ENCODE measurements at places on chromosomes 12 and 14.
A peak's percentile ranks its signal among the peaks of the same experiment; 100 is the strongest.

GRCh38 chr12:104175726-104176247 is 37.8 kb upstream of the NFYB start:
- DNase-seq = no peak

- no peak for DNase-seq
Observed at GRCh38 chr14:67526676-67527459, 6.2 kb upstream of the PLEKHH1 start.

- DNase-seq = no peak
Observed at GRCh38 chr14:65040666-65041433, 54.2 kb downstream of the FNTB start.

DNA sequence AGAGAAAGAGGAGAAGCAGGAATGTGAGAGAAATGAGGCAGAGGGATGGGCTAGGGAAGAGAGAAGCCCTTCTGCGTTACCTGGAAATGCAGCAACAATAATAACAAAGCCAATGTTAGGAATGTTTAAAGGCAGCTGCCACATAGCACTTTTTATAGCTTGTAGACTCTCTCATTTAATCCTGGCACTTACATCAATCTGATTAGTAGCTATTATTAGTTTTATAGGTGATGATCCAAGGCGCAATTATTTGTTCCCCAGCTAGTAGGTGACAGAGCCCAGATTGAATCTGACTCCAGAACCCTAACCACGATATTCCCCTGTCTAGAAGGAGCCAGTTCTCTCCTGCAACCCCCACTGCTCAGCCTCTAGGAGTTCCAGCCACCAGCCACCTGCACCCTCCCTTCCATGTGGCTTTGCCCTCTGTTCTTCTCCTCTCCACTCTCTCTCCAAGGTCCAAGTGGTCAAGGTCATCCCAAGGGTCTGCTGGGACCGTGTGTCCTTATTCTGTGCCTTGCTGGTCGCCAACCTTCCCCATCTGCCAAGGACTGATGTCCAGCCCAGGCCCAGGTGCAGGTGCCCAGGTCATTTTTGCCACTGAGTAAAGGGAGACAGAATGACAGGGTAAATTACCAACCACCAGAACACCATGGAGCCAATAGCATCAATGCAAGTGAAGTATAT is 29.4 kb upstream of the CIPC start:
- DNase-seq = no peak

DNA sequence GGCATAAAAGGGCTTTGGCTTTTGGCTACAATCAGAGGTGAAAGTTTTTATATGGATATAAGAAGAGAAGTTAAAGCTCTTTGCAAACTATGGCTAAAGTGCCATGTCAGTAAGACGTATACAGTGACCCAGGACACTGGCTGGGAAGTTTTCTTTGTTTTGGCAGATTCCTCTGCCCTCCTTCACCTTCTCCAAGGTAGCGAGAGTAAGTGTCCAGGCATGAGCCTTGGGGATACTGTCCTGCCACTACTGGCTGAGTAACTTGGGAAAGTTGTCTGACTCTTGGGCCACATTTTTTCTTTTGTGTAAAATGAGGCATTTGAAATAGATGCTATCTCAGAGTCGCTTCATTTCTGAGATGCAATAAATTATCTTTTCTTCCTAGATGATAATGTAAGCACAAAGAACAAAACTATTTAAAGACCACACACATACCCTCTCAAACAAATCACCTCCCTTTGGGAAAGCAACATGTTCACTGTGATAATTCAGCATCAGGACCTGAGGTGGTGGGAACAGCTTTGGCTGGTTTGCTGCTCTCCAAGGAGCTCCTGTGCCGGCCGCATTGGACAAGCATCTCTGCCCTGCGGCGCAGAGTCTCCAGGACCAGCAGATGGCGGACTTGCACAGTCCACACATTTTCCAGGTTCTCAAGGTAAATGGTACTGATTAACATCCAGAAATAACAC is 106.3 kb downstream of the PTCSC3 start:
- DNase-seq = peak; percentile 64

GRCh38 chr12:90253674-90254181 is 545.1 kb upstream of the ATP2B1 start:
- DNase-seq = peak; percentile 85

DNA sequence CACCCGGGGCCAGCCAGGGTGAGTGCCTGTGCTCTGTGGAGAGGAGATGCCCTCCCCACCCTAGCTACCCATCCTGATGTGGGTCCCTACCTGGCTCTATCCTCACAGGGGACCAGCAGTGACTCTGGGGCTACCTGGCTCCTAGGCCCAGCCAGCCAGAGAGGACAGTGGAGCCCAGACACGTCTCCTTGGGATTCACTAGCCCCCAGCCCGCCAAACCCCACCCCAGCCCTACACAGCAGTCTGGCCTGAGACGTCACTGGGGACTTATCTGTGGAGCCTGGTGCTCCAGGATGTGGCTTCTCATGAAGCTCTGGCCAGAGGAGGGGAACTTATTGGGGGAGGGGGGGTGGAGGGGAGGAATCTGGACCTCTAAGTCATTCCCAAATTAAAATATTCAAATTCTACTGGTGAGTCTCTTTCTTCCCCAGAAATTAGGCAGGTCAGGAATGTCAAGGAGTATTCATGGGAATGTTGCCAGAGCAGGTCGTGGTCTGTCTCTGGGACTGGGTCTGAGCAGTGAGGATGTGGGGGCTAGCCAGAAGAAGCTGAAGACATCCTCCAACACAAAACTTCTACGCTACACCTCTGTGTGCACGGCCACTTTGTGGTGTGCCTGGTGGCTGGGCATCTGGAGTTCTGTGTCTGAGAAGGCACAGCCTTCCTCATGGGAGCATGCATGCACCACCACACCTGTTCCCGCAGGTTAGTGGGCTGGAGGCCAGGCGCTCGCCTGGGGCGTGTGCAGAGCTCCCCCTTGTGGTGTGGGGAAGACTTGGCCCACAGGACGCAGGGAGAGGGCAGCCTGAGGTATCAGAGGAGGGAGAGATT is 2.7 kb downstream of the CMTM5 start:
- peak; percentile 43 for DNase-seq

DNA sequence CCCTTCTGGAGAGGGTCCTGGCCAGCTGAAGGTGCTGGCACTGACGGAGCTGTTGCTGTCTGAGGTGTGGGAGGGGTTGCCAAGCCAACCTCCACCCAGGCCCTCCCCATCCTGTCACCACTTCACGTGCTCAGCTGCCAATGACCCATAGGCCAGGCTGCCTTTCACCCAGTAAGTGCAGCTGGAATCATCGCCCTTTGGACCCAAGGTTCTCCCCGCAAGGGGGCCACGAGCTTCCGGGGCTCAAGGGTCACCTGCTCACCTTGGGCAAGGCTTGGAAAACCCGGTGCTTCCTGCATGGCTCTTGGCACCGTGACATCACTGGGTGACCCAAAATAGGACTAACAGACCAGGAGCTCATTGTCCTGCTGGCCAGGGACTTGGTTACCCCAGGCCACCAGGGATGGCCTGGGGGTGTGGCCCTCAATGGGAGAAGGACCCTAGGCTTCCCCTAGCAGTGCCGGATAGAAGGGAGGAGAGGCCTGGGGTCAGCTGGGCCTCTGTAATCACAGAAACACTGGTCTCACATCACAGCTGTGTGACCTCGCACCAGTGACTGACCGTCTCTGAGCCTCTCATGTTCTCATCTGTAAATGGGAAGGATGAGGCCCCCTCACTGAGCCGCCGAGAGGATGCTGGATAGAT is 51.3 kb downstream of the CCDC85C start:
- DNase-seq = no peak

GRCh38 chr12:123856681-123857080 is 94.6 kb downstream of the DNAH10 start:
- no peak for DNase-seq

DNA sequence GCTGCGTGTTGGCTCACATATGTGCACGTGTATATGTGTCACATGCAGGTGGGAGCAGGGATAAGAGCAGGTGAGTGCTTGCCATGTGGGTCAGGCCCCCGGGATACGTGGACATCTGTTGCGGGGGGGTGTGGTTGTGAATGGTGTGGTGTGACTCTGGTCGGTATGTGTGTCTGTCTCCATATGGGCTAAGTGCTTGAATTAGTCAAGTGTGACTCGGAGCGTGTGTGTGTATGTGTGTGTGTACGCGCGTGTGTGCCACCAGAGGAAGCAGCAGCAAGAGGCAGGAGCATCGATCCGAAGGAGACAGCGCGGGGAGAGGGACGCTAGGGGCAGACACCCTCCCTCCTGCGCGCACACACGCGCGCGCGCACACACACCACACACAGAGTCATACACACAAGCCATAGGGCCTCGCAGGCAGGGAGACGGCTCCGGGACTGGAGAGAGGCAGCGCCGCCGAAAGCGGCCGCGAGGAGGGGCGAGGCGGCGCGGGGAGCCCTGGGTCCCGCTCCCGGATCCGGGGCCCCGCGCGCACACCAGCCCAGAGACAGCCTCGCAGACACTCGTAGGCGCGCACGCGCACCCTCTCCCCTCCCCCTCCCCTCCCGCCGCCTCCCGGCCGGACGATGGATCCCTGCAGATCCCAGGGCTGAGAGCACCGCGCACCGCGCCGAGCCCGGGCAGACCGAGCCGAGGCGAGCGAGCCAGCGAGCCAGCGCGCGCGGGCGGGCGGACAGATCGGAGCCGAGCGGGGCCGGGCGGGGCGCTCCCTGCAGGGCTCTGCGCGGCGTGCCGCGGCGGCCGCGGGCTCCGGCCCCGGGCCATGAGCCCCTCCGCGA is at the start of gene ASIC1:
ASIC1 (plus strand) TSS at position 597 of the 842 bp plus-strand sequence. CDS start 1,171 bp downstream, outside the sequence.
- DNase-seq = peak; percentile 91

GRCh38 chr12:131635491-131636122 is 75.3 kb upstream of the SFSWAP start:
- no peak for DNase-seq

- DNase-seq = no peak
Observed at GRCh38 chr14:103428723-103429556, 43.7 kb downstream of the MARK3 start.

DNA sequence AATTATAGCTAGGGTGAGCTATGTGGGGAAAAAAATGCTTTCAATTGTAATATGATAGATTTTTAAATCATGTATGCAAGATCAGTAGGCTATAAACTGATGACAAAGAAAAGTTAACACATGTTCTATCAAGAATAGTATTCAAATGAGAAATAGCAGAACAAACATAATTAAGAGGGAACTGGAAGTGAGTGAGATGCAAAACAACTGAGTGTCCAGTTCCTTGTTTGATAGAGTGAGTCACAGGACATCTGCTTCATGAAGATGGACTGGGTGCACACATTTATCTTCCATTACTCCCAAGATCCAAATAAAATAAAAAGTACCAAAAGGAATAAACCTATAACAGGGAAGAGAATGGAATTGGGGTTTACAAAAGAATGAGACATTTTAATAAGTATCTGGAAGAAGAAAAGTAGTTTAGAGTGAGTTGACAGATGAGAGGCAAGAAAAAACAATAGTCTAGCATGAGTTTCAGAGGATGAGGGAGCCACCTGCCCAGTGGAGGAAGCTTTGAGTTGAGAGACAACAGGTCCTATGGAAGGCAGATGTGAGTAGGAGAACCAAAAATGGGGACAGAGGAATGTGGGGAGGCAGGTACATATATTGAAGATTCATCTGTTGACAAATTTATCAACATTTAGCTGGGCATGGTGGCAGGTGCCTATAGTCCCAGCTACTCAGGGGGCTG is 178.1 kb upstream of the ARHGAP5 start:
- DNase-seq = no peak

DNA sequence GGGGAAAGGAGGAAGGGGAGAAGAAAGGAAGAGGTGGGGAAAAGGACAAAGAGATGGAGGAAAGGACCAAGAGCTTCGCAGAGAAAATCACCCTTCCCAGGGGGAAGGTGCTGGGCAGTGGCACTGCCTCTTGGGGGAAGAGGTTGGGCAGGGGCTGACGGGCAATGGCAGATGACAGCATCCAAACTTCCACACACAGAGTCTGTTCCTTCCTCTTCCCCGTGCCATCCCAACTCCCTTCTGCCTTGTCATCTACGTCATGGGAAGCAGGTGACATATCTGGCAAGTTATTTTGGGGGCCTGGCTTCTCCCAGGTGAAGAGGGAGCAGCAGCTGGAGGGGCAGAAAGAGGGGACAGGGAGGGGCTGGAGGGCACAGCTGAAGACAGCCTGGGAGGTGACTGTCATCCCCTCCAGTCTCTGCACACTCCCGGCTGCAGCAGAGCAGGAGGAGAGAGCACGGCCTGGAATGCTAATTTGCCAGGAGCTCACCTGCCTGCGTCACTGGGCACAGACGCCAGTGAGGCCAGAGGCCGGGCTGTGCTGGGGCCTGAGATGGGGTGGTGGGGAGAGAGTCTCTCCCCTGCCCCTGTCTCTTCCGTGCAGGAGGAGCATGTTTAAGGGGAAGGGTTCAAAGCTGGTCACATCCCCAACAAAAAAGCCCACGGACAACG is 43.9 kb upstream of the IQSEC3 start:
- DNase-seq = peak; percentile 8

- DNase-seq = no peak
Observed at GRCh38 chr12:6052940-6053329, 71.5 kb downstream of the VWF start.

DNA sequence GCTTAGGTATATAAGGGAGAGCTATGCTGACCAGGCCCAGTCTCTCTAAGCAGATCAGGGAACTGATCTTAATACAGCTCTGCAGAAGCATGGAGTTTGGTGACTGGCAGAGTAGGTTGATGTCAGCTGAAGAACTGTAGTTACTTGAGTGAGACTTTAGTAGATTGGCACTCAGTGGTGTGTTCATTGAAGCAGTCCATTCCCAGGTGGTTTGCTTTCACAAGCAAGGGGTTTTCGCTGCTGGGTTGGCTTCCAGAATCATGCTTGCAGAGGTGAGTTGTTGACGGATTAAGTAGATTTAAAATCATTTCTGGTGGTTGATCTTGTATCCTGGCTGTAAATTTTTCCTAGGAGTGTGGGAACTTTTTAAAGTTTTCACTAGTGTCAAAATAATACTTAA is 6.5 kb upstream of the DHRS7 start:
- no peak for DNase-seq

- no peak for DNase-seq
Observed at GRCh38 chr12:116597886-116598285, 38.7 kb downstream of the MAP1LC3B2 start.

DNA sequence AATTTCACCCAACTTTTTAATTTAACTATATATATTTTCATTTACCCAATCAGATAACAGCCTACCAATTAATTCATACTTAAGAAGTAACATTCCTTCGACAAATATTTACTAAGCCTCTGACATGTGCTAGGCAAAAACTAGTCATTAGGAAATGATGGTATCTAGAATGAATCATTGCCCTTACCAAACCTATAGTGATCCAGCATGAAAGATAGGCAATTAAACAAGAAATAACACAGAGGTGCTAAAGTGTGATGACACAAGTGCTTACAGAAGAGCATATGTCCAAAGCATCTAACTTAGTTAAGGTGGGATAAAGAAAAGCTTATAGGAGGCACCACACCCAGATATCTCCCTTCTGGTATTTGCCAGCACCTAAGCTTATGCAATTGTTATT is 166.5 kb upstream of the RASSF8 start:
- DNase-seq = no peak

DNA sequence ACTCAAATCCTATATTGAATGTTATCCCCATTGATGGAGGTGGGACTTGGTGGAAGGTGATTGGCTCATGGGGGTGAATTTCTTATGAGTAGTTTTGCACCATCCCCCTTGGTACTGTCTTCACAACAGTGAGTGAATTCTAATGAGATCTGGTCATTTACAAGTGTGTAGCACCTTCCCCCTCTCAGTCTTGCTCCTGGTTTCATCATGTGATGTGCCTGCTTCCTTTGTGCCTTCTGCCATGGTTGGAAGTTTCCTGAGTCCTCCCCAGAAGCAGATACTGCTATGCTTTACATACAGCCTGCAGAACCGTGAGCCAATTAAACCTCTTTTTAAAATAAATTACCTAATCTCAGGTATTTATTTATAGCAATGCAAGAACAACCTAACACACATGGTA is 302.4 kb upstream of the KITLG start:
- no peak for DNase-seq

GRCh38 chr12:50200552-50201273 is 33.5 kb upstream of the CERS5 start:
- DNase-seq = no peak

Data from posterior cingulate gyrus (tissue), 11 donors.